AG09319 (cell line): ENCODE measurements at places on chromosomes 3 and 15.

DNA sequence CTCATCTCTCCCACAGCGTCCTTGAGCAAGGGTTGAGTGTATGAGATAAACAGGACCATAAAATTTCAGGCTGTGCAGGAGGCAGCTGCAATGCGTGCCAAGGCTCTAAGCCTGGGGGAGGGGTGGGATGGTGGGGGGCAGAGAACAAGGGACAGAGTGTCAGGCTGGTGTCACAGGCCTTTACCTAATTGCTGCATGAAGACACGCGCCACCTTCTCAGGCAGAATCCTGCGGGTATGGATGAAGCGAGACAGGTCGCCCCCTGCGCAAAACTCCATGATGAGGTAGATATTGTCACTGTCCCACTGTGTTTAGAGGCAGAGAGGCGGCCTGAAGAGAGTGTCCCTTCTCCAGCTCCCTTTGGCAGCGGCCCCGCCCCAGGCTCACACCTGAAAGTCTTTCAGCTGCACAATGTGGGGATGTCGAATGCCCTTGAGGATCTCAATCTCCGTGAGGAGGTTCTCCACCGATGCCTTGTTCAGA lies 1.0 kb downstream of the ULK3 start:
- DNase-seq = no peak

- DNase-seq = no peak
These were observed 656.8 kb upstream of the NECTIN3 start for GRCh38 chr3:110414855-110415254.

GRCh38 chr3:74814181-74814580 lies 199.7 kb upstream of the CNTN3 start:
- DNase-seq = no peak

GRCh38 chr3:46070595-46071093 lies 43.4 kb upstream of the XCR1 start:
- DNase-seq = no peak

GRCh38 chr3:112858410-112859069 lies 11.9 kb upstream of the CD200R1L start:
- no peak for DNase-seq

DNA sequence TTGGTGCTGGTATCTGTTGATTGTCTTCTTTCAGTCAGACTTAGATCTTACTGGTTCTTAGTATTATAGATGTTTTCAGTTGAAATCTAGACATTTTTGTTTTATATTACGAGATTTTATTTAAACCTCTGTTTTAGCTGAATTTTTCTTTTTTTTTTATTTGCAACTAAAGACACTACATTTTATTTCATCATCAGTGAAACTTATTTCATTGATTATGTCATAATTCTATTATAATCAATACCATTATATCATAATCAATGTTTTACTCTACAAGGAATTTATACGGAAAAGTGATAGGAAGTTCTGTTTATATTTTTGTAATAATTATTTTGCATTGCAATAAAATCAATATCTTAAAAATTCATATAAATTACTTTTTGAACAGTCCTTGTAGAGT lies 477.4 kb upstream of the MDFIC2 start:
- no peak for DNase-seq

DNA sequence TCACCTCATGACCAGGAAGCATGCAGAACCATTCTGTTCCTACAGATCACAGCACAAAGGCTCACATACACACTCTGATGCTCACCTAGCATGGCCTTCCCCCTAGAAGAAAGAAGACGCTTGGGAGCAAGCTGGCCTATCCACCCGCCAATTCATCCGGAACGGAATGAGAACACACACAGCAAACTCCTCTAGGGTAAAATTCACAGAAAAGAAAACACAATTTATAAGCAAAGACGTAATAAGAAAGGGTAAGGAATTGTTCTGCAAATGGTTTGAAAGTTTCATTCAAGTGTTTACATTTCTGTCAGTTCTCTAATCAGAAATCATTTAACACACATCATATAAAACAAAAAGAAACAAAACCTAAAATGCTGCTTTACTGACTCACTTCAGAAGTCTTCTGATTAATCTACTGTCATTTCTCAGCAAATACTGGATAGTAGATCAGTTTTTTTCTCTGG lies 218.1 kb downstream of the OSBPL10 start:
- no peak for DNase-seq

- DNase-seq = no peak
These were observed 61.1 kb upstream of the GATA2 start for GRCh38 chr3:128554100-128554464.

DNA sequence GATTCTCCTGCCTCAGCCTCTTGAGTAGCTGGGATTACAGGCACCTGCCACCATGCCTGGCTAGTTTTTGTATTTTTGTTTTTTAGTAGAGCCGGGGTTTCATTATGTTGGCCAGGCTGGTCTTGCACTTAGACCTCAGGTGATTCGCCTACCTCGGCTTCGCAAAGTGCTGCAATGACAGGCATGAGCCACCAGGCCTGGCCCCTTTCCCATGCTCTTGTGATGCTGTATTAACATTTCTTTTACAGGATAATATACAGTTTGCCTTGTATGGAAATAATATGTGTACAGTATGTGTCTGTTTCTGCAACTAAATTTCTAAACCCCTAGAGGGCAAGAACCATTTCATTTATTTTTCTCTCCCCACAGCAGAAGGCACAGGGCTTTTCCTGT lies 37.8 kb downstream of the SCG5 start:
- no peak for DNase-seq

GRCh38 chr15:90677807-90678790 lies 39.0 kb upstream of the BLM start:
- DNase-seq = no peak

- no peak for DNase-seq
These were observed 374.3 kb downstream of the TIGIT start for GRCh38 chr3:114668099-114668498.

- DNase-seq = peak; percentile 18
These were observed 66.7 kb downstream of the SLC6A1 start for GRCh38 chr3:11059090-11059798.

DNA sequence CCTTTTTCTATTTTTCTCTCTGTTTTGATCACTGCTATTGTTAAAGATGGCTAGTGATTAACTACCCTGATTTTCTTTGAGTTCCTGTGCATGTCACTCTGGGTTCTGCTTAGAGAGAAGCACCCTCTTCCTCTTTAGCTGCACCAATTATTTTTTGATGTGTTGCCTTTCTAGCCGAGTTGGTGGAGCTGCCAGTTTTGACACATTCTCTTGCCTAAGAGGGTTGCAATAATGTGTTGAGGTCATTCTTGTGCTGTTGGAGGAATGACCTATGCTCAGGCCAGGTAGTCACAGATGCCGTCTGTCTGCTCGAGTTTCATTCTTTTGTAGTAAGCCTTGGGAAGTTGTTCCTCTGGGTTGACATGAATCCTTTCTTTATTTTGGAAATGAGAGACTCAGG lies 84.6 kb upstream of the DPH6 start:
- DNase-seq = no peak

GRCh38 chr3:182241766-182242488 lies 530.2 kb downstream of the SOX2 start:
- no peak for DNase-seq

DNA sequence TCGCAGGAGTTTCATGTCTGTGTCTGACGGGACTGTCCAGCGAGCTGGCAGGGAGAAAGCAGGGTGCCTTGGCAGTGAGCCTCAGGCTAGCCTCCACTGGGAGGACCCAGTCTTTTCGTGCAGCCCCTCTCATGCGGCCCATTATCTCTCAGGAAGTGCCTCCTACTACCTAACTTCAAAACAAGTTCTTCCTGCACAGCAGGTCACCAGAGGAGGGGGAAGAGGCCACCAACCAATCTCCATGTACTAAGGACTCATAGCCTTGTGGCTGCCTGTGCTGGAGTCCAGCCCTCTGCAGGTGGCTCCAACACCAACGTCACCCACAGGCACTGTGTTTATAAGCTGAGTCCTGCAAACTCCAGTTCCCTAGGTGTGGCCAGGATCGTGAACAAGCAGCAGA lies 4.8 kb downstream of the VIPR1 start:
- no peak for DNase-seq

- DNase-seq = no peak
These were observed 3.6 kb downstream of the CLDN1 start for GRCh38 chr3:190318666-190319065.
